ENCODE measurements at places on chromosomes 6 and 20.

GRCh38 chr6:124928851-124929250, 33.4 kb upstream of the RNF217 start:
- DNase-seq = no peak

DNA sequence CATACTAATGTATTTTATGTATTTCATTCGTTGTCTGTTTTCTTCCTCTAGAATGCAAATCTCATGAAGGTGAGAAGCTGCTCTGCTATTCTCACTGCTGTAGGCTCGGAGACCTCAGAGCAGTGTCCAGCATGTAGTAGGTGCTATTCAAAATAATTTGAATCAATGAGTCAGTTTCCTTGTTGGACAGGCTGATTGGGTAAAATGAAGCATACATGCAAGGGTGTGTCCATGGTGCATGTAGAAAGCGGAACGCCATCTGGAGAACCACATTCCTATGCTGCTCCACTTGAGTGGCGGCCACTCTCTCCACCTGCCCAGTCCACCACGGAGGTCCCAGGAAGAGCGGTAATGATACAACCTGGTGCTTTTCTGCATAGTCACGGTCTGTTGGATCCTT, 412.1 kb downstream of the QKI start:
- no peak for DNase-seq

DNA sequence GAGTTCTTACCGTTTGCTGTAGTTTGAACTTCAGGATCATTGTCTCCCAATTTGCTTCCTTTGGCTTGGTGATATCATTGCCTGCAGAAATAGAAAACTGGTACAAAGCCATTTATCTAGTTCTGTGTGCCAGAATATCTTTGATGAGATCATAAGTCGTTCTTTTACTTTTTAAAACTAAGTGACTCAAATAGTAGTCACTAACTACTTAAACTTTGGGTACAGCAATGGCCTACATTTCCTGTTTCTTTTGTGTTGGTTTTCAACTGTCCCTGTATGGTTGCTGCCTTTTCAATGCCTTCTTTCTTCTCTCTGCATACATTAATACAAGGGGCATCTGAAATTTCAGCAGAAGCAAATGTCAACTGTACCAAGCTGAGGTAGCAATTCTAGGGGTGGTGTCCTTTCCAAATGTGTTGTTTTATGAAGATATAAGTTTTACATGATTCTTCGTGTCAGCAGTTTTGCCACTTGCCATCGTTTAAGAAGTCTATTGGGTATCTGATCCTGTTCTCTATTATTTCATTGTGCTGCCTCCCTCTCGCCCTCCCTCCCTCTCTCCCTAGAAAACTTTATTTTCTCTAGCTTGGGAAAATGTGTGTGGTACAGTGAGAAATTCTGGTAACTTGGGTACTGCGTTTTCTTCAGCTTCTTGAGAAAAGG, 238.5 kb downstream of the FARS2 start:
- no peak for DNase-seq

DNA sequence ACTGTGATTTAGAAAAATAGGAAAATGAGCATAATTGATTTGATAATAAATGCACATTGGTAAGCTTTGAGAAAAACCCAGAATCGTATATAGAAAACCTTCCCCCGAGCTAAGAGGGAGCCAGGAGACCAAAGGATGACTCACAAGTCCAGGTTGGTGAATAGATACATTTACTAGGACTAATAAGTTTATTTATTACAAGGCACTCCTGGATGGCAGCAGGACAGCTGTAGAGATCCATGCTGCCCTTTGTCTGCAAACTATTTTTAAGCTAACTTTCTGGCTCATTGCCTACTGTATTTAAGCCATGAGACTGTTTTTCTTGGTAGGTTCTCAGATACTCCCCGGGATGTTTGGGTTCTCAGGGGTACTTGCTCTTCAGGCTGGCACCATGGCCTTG, 13.4 kb downstream of the CASP8AP2 start:
- no peak for DNase-seq

DNA sequence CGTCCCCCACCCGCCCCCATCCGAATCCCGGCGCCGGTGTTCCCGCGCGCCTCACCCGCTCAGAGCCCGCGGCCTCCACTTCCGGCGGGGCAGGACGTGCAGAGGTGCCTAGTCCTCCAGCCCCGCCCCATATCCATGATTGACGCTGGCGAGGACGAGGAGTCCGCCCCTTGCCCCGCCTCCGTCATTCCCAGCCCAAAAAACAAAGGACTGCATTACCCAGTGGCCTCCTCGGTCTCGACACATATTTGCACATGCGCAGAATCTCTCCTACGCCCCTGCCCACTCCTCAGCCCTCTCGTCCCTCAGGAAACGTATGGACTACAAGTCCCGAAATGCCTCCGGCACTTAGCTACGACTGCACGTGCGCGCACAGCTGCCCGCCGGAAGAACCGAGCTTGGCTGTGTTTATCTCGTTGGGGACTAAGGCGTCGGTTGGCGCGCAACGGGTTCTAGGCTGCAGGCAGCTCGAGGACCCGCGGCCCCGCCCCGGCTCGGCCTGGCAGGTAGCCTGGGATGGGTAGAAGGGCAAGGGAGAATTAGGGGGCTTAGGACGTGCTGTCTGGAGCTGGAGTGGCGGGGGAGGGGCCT, at the start of the genes KLHDC3 and MEA1:
KLHDC3 (plus strand) TSS at position 407 of the 591 bp plus-strand sequence. CDS start 2,944 bp downstream, outside the sequence.
MEA1 (minus strand) TSS at position 104 of the 591 bp plus-strand sequence. CDS start 133 bp downstream, outside the sequence.
- DNase-seq = peak; percentile 95

- DNase-seq = no peak
These were observed 644 bp downstream of the KIZ start for GRCh38 chr20:21126581-21126870.

DNA sequence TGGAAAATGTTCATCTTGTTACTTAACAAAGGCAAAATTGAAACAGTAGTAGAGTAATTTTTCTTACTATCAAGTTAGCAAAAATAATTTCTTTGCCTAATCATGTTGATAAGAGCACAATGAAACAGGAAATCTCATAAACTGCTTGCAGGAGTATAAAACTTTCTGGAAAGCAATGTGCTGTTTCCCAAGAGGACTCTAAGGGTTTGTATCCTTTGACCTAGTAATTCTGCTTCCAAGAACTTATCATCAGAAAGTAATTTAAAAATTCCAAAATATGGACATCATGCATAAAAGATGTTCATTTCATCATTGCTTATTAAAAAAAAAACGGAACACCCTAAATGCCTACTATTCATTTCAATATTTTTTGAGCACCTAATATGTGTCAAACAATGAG, 46.1 kb upstream of the TNFAIP3 start:
- DNase-seq = no peak

Measured in KG1 (cell line).